Substantia nigra (tissue), 51 donors: ENCODE measurements at places on chromosomes 2 and 18.

- no peak for DNase-seq
Measured at GRCh38 chr2:221517696-221518151, 54.4 kb downstream of the EPHA4 start.

DNA sequence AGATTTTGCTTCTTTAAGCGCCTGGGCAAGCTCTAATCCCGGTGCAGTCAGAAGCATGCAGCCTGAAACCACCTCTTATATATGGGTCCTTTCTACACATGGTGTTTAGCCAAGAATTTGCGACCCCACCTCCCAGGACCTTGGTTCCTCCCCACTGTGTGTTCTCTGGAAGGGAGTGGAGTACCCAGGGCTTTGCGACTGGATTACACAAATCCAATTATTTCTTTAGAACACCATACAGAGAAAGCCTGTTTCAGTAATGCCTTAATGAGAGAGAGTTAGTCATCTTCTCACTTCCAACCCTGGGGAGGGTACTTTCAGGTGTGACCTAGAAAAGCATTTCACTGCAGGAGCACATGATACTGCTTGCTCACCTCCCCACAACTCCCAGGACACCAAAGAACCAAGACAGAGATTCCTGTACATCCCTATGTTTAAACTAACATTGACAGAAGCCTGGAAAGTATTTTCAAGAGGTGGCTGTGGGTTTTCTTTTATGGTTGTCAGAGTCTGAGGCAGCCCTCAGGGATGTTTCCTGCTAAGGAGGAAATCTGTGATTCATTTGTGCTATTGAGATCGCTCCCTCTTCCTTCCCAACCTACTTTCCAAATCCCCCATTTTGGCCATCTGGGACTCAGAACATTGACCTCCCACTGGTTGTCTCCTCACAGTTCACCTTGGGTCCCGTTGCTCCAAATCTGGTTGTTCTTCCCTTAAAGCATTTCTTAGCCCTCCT, at the start of gene CAPN14:
TSS of gene CAPN14 (minus strand) at position 51 of the 736 bp plus-strand sequence. CDS start 12,068 bp downstream, outside the sequence.
- no peak for DNase-seq

GRCh38 chr2:210620456-210620855, 64.1 kb downstream of the CPS1 start:
- no peak for DNase-seq

- DNase-seq = no peak
Measured at GRCh38 chr2:229426464-229426863, 155.4 kb upstream of the PID1 start.

- no peak for DNase-seq
Measured at GRCh38 chr18:80035997-80036396, 1.8 kb downstream of the RBFA start.

- DNase-seq = no peak
Measured at GRCh38 chr2:109083771-109084170, 45.2 kb upstream of the SH3RF3 start.

- DNase-seq = peak; percentile 44
Measured at GRCh38 chr2:43637030-43637803, at the start of gene PLEKHH2. Gene PLEKHH2 (plus strand): TSS chr2:43637260. CDS start chr2:43644674, 7,414 bp downstream.

GRCh38 chr2:134319596-134320254, 65.9 kb downstream of the MGAT5 start:
- DNase-seq = no peak

DNA sequence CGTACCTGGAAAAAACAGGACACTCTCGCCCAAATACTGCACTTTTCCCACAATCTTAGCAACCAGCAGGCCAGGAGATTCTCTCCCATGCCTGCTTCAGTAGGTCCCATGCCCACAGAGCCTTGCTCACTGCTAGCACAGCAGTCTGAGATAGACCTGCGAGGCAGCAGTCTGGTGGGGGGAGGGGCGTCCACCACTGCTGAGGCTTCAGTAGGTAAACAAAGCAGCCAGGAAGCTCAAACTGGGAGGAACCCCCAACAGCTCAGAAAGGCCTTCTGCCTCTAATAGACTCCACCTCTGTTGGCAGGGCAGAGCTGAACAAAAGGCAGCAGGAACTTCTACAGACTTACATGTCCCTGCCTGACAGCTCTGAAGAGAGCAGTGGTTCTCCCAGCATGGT, 1202.8 kb upstream of the ACVR2A start:
- no peak for DNase-seq

DNA sequence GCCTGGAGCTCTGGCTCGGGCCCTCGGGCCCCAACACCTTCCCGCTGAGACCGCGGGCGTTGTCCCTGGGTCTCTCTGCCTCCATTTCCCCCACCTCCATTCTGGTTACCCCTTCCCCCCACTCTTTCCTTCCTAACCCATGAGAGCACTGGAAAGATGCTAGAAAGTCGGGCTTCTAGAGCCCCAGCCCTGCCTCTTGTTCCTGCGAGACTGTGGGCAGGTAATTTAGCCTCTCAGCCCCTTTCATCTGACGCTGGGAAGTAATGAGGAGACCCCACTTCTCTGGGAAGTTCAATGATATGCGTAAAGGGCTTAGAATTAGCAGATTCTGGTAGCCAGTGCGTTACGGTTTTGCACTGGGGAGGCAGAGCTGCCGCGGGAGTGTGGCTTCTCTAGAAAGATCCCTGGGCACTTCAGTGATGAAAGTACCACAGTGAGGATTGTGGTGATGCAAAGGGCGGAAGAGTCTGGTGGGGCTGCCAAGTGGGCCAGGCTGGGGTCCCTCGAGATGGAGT, 16.2 kb upstream of the ECEL1 start:
- no peak for DNase-seq

- DNase-seq = no peak
Measured at GRCh38 chr2:79887747-79888374, 375.0 kb downstream of the CTNNA2 start.

DNA sequence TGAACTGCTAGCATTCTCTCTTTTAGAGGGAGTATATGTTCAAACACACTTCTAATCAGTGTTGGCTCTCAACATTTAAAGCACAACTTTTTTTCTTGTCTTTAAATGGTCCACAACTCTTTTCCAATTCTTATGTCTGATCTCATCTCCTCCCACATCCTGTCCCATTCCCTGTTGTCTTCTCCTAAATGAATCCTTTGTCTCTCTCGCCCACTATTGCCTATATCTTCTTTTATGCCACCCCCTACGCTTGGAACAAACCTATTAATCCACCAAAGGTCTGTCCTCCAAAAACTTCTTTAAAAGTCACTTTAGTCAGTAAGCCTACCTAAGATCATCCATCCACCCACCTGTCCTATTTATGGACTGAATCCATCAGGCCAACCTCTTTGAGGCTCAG, 235.5 kb upstream of the SMAD7 start:
- DNase-seq = no peak

GRCh38 chr2:25169073-25169470, 692 bp upstream of the POMC start:
- DNase-seq = no peak

DNA sequence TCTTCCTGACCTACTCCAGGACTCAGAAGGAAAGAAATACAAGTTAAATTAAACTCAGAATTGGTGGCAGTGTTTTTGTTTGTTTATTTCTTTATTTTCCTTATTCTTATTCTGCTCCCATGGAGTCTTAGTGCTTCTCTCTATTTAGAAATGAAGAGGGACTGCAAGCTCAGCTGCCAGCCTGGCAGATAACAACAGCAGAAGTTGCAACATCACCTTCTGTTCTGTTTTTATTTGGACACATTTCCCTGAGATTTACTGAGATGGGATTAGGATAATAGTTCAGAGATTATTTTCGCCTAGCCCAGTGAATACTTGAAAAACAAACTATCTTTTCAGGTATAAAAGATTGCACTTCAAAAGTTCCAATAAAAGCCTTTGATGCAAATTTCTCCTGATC, 70.4 kb upstream of the DTNA start:
- DNase-seq = no peak

DNA sequence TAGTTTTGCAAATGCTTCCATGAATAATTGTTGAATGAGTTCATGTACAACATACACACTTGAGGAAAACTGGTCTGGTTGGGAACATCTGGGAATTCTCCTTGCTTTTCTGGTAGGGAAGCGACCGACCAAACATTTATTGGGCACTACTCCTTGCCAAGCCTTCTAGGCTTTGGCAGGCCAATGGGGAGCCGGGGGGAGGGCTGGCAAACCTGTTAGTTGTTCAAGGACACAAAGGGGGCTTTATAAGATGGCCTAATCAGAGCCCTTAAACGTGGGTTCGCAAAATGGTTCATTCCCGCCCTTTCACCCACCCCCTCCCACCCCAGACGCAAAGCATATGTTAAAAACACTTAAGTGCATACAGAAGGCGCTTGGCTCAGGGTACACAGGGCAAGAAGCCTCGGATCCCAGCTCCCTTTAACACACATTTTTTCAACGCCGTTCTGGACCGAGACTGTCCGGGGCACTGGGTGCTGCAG, 844 bp upstream of the VSNL1 start:
- DNase-seq = no peak

- no peak for DNase-seq
Measured at GRCh38 chr2:69936906-69937305, 22.0 kb downstream of the MXD1 start.

DNA sequence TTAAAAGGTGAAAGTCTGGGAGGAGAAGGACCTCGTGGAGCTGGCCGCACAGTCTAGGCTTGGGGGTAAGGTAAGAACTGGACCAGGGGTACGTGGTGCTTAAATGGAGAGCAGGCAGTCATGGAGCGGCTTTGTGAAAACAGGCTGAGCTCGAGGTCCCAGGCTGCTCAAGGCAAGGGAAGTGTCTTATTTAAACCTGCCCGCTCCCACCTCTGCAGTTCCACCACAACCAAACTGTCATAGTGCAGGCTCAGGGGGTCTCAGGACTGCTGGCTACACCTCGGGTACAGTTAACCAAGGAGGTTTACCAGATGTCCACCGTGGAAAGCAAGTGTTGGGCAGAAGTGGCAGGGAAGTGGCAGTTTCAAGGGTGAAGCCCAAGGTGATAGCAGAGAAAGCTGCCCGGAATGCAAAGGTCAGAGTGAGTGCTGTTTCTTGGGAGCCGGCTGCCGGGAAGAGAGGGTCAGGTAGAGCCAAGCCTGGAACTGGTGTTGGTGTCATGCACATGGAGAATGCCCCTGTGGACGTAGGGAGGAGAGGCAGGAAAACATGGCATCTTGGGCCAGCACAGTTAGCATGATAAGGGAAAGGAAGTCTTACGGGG, 203.3 kb downstream of the GBX2 start:
- no peak for DNase-seq

DNA sequence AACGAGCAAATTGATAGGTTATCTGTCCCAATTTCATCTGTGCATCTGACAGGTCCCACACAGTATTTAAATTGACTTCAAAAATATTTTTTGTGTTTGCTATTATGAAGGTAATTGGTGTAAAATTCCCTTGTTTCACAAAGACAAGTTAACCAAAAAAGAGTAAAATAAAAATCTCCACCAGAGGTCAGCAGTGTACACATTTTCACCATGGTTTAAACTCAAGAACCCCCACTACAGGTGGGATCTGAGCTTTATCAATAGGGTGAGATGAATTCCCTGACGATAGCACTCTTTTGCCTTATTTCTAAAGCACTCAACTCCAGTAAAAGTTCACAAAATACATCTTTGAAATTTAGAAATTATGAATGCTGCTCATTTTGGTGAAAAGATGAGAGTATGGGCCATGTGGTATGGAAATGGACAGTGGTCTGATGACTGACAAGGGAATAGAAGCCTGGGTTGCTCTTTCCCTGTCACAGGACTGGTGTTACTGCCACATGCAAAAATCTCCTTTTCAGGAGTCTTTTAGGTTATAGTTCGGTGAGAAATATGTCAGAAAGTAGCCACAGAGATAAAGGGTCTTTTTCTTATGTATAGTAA, 68.0 kb downstream of the SERPINB8 start:
- DNase-seq = no peak

DNA sequence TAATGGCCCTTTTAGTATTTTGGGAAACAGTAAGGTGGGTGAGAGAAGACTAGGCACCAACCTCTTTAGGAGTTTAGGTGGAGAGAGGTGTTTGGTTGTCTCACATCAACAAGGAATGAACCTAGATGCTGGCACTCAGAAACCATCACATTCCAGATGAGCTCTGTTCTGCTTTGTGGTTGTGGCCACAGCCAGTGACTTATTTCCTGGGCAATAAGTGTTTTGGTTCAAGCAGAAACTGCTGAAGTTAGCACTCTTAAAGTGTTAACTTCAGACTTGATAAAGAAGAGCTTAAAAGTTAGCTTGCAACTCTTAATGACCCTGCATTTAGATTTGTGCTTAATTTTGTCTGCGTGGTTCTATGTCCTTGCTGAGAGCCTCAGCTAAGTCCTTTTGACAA, 929.2 kb downstream of the SLC4A3 start:
- no peak for DNase-seq

GRCh38 chr2:238063414-238064189, 2.8 kb downstream of the SCLY start:
- DNase-seq = no peak

GRCh38 chr18:10029711-10030110, 115.9 kb downstream of the VAPA start:
- DNase-seq = no peak

GRCh38 chr18:35311496-35311895, 21.5 kb upstream of the ZSCAN30 start:
- no peak for DNase-seq

- no peak for DNase-seq
Measured at GRCh38 chr18:41370740-41371139, 584.3 kb upstream of the PIK3C3 start.

DNA sequence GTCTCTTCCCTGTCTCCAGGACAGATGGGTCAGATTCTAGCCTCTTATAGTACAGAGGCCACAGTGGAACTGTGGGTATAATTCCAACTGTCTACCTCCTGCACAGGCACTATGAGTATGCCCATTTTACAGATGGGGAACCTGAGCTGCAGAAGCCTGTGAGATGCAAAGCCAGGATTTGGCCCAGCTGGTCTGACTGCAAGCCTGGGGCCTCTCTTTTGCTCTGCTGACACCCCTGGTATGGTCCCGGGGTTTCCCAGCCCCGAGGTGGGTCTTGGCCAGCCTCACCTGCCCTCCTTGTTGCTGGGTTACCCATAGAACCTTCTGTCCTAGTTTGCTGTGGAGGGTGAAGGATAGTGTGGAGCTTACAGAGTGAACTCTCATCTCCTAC, 9.8 kb downstream of the HS6ST1 start:
- DNase-seq = no peak

- DNase-seq = no peak
Measured at GRCh38 chr2:240214790-240215675, 74.6 kb upstream of the OTOS start.

DNA sequence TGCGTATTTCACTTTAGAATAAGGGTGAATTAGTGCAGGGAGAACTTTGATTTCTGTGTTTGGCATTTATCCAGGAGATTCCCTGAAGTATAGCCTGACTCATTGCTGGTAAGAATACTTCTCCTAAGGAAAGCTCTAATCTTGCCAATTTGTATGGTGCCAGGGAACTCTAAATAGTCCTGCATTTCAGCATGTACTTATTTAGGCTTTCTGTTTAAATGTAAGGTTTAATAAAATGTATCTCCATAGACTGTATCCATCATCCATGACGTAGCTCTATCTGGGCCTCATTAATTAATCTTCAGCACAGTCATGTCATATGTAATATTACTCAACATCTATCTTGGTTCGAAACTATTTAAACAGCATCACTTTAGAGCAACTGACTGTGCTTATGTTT, 127.7 kb downstream of the DOK6 start:
- DNase-seq = no peak

GRCh38 chr18:54267701-54268100, 1.6 kb upstream of the POLI start:
- no peak for DNase-seq

GRCh38 chr2:60746318-60746717, 9.8 kb upstream of the PAPOLG start:
- DNase-seq = no peak
